ENCODE measurements at places on chromosomes 13 and 19. TPM values are rescaled to one million over a fixed set of nuclear protein-coding genes. Genes with fewer than 3 reads are reported as not detected.
A peak's percentile ranks its signal among the peaks of the same experiment; 100 is the strongest.

GRCh38 chr13:49272296-49272695 lies 24.6 kb downstream of the CDADC1 start:
- DNase-seq = no peak

DNA sequence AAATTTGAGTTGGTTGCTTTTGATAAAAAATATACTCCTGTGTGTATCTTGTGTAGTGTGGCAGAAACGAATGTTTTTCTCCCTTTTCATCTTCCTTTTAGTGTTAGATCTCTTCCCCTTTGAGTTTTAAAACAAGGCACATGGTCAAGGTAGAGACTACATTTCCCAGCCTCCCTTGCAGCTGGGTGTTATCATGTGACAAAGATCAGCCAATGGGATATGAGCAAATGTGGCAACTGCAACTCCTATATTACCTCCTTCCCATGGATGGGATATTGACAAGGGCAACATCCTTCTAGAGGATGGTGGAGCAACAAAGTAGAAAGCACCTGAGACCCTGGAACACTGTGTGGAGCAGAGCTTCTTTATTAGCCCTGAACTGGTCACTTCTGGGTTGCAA lies 42.4 kb downstream of the ADGRE3 start:
- DNase-seq = no peak

DNA sequence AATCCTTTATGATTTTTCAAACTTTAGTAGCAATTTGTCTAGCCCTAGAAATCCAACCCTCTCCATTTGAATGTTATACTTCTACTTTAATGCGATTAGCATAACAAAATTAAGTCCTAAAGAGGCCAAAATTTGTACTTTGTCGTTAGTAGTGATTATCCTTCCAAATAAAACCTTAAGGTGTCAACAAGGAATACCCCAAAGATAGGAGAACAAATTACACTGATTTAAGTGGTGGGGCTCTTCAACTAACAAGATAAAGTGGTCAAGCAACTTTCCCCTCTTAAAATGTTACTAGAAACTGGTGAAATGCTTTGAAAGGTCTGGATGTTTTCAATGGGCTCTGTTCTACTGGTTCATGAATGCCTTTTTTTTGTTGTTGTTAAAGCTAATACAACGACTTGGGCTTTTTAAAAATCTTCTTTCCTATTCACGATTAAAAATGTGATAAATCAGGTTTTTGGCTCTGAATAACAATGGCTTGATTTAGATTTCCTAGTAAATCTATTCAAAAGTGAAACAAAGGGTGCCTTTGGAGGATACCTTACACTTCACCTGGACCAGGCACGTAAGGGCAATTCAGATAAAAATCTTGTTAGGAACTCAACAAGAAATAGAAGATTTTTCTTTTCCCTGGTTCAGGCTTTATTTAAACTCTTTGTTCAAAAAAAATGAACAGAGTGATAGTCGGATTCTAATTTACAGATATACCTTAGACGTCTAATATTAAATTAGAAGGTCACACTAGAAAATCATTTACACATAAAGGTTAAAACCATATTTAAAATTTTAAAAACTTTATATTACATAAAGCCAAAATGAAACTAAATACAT lies 3.1 kb downstream of the SOX21 start:
- no peak for DNase-seq

DNA sequence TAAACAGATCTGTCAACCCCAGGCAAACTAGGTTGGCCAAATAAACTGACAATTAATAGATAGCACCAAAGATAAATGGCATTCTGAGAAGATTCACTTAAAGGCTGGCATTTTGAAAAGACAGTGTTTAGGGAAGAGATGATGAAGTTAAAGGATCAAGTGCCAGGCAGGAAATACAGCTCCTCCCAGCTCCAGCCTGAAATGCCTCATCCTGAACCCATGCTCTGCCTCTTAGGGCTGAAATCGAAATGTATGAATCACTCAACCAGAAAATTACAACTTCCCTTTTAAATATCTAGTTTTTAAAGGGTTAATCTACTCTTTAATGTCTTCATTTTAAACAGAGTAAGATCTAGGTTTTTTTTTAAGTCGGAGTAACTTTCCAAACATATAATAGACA lies 171.2 kb upstream of the UBL3 start:
- no peak for DNase-seq

GRCh38 chr19:48135411-48135810 lies 24.8 kb upstream of the PLA2G4C start:
- DNase-seq = peak; percentile 21

The GCDH gene
- 48.9 TPM for total RNA-seq

DNA sequence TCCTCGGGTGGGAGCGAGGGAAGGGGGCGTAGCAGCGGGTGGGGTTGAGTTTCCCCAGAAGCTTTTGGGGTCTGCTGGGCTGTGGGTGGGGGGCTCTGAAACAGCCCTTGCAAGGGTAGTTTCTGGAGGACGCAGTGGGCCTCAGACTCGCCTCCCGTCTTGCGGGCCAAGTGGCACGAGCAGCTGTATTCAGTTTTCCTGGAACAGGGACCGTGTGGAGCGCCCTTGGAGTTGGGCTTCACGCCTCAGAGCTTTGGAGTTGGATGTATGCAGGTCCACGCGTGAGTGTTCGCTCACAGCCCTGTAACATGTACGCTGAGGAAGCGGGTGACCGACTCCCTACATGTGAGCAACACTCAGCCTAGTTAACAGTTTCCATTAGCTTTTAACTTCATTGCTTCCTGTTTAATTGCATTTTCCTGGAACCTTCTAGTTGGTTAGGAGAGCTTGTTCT lies 603 bp downstream of the TM9SF2 start:
- no peak for DNase-seq

DNA sequence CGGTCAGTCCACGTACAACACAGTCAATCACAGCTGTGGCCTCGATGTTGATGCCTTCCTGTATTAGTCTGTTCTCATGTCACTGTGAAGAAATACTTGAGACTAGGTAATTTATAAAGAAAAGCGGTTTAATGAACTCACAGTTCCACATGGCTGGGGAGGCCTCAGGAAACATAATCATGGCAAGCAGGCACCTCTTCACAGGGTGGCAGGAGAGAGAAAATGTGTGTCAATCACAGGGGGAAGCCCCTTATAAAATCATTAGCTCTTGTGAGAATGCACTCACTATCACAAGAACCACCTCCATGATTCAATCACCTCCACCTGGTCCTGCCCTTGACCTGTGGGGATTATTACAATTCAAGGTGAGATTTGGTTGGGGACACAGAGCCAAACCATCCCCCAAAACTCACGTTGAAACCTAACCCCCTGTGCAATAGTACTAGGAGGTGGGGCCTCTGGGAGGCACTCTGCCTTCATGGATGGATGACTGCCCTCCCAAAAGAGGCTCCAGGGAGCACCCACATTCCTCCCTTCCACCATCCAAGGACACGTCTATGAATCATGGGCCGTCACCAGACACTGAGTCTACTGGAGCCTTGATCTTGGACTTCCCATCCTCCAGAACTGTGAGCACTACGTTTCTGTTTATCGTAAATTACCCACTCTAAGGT lies 2.3 kb upstream of the PROZ start:
- no peak for DNase-seq

The SMAD9 gene
- 0.80 TPM for total RNA-seq

The PRR19 gene
- total RNA-seq = 1.6 TPM

GRCh38 chr13:78607409-78608251 lies 4.3 kb upstream of the POU4F1 start:
- DNase-seq = no peak

GRCh38 chr13:45015300-45015699 lies 26.0 kb downstream of the GPALPP1 start:
- no peak for DNase-seq

GRCh38 chr19:46528601-46529590 lies 33.2 kb upstream of the PNMA8B start:
- DNase-seq = no peak

GRCh38 chr13:46015366-46015765 lies 37.2 kb downstream of the ZC3H13 start:
- no peak for DNase-seq

DNA sequence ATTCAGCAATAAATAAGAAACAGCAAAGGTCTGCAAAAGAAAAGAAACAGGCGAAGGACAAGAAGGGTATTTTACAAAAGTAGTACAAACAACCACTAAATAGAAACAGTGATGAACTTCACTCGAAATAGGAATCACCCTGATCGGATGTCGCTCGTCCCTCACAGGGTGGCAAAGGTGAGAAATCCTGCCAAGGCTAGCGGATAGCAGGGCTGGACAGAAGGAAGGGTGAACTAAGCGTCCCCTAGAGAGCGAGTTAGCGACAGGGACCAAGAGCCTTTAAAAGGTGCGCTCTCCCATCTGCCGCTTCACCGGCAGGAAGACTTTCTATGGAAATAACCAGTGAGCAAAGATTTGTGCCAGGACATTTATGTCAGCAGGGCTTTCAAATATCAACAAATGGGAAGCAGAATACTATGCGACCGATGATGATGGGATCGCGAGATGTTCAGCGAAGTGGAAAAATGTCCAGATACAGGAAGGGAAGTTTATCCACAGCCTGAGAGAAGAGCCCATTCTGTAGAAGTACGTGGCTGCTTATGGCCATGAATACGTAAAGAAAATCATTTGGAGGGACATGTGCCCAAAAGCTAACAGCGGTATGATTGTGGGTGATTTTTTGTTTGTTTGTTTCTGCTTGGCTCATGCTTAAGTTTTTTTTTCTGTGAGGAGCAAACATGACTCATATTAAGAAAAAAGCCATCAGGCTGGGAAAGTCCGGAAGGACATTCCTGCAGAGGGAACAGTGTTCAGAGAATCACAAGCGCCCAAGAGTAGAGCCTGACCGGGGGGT lies 18.9 kb downstream of the ELAVL1 start:
- DNase-seq = no peak

DNA sequence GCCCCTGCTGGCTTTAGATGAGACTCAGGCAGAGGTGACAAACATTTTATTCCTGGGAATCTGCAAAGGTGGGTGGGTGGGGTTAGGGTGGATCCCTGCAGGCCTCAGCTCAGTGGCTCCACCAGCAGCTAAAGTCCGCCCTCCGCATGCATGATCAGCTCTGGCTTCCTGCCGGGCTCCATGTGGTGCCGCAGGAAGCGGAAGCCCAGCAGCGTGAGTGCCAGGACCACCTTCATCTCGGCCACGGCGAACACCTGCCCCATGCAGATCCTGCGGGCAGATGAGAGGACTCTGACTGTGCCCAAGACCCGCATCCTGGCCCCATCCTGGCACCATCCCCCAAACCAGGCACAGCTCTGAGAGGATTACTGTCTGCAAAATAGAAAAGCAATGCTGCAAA lies 26.3 kb downstream of the CYP4F2 start:
- no peak for DNase-seq

DNA sequence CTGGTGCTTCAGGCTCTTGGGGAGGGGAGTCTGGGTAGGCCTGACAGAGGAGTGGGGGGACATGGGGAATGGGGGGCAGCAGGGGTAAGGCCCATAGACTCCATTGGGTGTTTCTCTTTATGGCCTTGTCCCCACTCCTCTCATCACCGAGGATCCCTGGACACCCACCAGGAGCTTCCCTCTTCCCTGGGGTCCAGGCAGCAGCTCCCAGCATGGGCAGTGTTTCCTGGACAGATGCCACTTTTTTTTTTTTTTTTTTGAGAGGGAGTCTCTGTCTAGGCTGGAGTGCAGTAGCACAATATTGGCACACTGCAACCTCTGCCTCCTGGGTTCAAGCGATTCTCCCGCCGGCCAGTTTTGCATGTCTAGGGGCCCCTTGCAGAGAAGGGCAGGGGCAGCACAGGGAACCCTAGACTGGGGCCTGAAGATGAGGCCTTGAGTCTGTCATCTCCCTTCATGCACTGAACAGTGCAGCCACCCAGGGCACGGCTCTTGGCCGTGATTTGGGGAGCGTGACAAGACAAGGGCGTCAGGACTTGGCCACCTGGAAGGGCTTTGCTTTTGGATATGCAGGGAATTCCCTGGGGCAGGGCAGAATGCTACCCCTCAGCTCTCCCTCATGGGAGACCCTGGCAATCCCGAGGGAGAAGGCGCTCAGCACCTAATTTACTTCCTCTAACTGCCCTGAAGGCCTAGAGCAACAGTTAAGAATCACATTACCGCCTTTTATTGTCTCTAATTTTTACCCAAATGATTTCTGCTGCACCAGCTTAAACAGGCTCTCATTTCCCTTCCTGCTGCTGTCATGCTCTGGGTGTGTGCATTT lies 213.9 kb upstream of the ZNF536 start:
- no peak for DNase-seq

The FGF21 gene
- not detected for total RNA-seq

The WDR87 gene
- total RNA-seq = not detected

GRCh38 chr13:23609874-23610576 lies 39.8 kb downstream of the TNFRSF19 start:
- no peak for DNase-seq

- DNase-seq = peak; percentile 94
These were observed 25.9 kb downstream of the MPND start for GRCh38 chr19:4369109-4369887.

The PALM gene
- total RNA-seq = 0.66 TPM

- no peak for DNase-seq
These were observed 20.0 kb upstream of the UPF3A start for GRCh38 chr13:114261328-114261965.

The LPAR6 gene
- total RNA-seq = 12.0 TPM

- no peak for DNase-seq
These were observed 8.8 kb downstream of the RINL start for GRCh38 chr19:38869160-38869835.

GRCh38 chr13:97430296-97430695 lies 3.7 kb upstream of the RAP2A start:
- DNase-seq = no peak

The KL gene
- total RNA-seq = 0.41 TPM

DNA sequence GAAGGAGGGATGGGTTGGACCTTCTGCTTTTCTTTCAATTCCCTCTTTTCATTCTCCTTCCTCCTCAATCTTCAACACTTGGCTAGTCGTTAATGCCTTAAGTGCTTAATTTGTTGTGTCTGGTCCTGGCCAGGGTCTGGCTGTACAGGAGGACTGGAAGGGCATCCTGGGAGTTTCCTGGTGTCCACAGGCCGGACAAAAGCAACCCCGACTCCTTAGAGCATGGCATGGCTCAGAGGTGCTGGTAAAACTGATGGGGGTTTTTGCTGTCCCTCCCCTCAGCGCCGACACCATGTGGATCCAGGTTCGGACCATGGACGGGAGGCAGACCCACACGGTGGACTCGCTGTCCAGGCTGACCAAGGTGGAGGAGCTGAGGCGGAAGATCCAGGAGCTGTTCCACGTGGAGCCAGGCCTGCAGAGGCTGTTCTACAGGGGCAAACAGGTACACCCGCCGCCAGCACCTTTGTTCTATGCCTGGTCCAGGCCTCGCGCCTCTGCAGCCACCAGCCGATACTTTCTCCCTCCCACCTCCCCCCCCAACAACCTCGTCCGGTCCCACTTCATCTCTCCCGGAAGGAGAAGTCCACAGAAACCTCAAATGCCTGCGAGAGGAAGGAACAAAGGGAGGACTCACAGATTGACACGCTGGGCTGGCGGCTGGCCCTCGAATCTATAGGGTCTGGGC lies 1.4 kb downstream of the UHRF1 start:
- peak; percentile 27 for DNase-seq
